ENCODE measurements at places on chromosomes 7 and 10.

- DNase-seq = no peak
Measured at GRCh38 chr7:138902161-138902560, 79.0 kb downstream of the KIAA1549 start.

DNA sequence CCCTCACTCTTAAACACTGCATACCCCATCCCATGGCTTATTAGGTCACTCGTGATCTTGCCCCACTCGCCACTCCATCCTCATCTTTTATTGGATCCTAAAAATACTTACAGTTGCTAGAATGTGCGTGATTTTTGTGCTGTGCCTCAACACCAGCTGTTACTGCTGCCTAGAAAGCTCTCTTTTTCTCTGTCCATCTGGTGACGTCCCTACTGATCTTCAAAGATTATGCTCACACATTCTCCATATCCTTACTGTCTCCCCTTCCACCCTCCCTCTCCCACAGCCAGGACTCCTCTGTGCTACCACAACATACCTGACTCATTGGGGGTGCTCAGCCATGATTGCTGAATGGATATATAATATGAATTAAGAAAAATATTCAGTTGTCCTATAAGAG is 42.0 kb downstream of the CDK6 start:
- DNase-seq = peak; percentile 61

GRCh38 chr7:142795339-142795863 is 24.6 kb downstream of the PRSS2 start:
- DNase-seq = no peak

GRCh38 chr7:158270856-158271413 is 316.7 kb downstream of the PTPRN2 start:
- DNase-seq = no peak

GRCh38 chr10:69009360-69009759 is 20.8 kb downstream of the KIFBP start:
- peak; percentile 14 for DNase-seq

DNA sequence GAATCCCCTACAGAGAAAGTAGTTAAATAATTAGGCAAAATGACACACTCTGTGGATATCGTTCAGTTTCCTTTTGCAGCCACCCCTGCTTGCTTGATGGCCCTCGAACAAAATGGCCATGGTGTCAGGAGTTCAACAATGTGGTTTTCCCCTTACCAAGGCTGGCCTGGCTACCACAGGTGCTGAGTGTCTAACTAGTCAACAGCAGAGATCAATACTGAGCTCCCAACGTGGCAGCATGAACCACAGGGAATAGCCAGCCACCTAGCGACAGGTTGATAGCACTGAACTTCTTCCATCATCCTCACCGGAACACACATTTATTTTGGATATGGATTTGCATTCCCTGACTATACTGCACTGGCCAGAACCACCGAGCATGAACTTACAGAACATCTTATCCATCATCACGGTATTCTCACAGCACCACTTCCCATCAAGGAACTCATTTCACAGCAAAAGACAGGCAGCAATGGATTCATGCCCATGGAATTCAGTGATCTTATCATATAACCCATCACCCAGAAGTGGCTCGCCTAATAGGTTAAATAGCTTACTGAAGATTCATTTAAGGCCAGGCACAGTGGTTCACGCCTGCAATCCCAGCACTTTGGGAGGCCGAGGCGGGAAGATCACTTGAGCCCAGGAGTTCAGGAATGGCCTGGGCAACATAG is 6.3 kb downstream of the C10orf67 start:
- DNase-seq = no peak

Data from LHCN-M2 (cell line).